Right ventricle myocardium superior (tissue), 1 donor: ENCODE measurements at places on chromosomes 2 and 18.

DNA sequence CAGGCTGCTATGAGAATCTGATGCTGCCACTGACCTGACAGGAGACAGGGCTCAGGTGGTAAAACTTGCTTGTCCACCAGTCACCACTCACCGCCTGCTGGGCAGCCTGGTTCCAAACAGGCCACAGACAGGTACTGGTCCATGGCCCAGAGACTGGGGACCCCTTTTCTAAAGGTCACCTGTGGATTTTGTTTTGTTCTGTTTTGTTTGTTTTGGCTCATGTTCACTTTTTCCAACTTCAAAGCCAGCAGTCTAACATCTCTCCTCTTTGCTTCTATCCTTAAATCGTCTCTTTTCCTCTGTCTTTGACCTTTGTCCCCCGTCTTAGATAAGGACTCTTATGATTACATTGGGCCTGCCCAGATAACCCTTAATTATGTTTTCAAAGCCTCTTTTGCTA is 3.3 kb upstream of the CERKL start:
- DNase-seq: no peak

GRCh38 chr18:75204269-75204731 is 4.6 kb downstream of the PTGR3 start:
- no peak for DNase-seq

DNA sequence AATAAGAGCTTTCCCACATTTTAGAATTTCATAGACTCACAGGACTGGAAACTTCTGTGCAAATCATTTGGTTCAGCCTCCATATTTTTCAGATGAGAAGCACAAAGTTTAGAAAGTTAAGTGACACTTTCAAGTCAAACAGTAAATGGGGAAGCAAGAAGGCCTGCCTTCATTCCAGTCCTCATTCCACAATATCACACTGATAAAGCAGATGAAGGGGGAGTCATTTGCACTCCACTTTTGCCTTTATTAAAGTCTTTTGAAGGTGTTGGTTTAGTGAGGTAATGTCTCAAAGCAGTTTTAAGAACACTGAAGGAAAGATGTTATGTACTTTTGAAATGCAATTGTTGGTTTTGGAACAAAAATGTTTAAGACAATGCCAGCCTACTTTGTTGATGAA is 32.7 kb upstream of the STAT4 start:
- DNase-seq: no peak

- DNase-seq: no peak
Observed at GRCh38 chr2:170607171-170607570, 108.0 kb upstream of the SP5 start.

DNA sequence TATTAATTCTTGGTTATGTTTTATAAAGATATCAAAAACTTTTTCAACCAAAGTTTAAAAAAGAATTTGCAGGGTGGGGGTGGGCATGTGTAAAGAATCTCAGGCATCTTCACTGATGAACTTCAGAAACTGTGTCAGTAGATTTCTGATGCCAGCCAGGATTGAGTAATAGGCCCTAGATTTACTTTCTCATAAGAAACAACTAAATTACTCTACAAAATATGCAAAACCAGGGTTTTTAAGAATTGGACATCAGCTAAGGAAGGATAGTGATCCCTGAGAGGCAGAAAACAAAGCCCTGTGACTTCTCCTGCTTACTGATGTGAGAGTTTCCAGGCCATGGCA is 11.9 kb upstream of the IL1R1 start:
- no peak for DNase-seq

DNA sequence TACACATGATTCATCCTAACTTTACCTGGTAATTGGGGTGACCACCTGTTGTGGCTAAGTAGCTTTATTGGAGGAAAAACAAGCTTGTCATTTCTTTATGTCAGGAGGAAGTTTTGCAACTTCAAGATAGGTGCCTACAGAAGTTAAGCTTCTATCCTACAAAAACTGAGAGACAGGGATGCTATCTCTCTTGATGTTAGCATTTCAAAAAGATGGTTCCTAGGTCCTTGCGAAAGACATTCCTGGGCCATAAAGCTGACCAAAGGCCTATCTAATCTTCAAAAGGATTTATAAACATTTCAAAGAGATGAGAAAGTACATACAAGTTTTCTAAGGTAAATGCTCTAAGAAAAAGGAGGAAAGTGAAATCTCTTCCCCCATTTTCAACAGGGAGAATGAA is 61.0 kb downstream of the PTH2R start:
- no peak for DNase-seq
